ENCODE measurements at places on chromosomes 12 and 14.

GRCh38 chr14:64885559-64885958, 5.9 kb upstream of the SPTB start:
- DNase-seq, result no peak

DNA sequence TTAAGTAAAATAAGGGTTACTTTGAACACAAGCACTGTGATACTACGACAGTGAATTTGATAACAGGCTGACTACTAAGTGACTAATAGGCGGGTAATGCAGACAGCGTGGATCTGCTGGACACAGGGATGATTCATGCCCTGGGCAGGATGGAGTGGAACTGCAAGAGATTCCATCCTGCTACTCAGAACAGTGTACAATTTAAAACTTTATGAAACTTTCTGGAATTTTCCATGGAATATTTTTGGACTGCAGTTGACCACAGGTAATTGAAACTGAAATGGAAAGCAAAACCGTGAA, 46.0 kb downstream of the YEATS4 start:
- no peak for DNase-seq

DNA sequence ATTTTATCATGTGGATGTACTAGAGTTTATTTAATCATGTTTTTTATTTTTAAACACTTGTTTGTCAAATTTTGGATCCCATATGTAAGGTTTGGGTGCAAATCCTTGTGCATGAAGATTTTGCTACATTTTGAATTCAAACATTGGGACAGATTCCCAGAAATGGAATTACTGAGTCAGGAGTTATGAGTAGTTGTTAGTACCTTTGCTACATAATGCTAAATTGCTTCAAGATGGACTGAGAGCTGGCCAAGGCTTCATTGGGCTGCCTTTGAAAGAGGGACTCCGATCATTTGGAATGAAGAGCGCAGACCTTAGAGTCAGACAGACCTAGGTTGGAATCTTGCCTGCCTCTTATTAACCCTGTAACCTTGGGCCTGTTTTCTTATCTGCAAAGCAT, 154.9 kb upstream of the PWP1 start:
- no peak for DNase-seq

GRCh38 chr12:48601013-48601756, 31.3 kb upstream of the LALBA start:
- peak; percentile 83 for DNase-seq

- no peak for DNase-seq
Observed at GRCh38 chr14:50831726-50832168, 785 bp upstream of the NIN start.

All from iPS DF 19.7 (cell line).